Activated T-cell treated with anti-CD3 and anti-CD28 coated beads, Interleukin-2, amount 50 U/mL, for 4 hours (primary cell): ENCODE measurements at places on chromosomes 7 and 10. TPM values are rescaled to one million over a fixed set of nuclear protein-coding genes. Genes with fewer than 3 reads are reported as not detected.

TPST1 gene
- 1.1 TPM for total RNA-seq

TUBB8 gene
- not detected for total RNA-seq

FAM25A gene
- not detected for total RNA-seq

PRF1 gene
- 15.7 TPM for total RNA-seq

CDK6 gene
- 350 TPM for total RNA-seq

GPR15LG gene
- not detected for total RNA-seq

PNLIPRP1 gene
- total RNA-seq, result 0.57 TPM

- DNase-seq, result no peak
These were observed 43.8 kb upstream of the ICA1 start for GRCh38 chr7:8305625-8306388.

DNA sequence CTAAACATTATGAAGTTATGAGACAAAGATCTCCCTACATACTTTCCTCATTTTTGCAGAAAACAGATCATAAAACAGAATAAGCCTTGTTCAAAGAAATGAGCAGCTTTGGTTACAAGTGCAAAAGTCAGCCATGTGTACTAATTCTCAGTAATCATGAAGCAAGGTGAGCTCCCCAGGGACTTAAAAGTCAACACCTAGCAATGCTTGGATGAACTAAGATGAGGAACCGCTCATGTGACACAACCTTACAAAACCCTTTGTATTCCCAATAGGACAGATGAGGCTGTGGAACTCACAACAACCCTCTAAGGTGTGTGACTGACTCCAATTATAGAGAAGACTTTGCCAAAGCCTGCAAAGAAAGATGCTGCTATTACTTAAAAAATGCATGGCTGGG, 154.5 kb downstream of the SLC25A13 start:
- no peak for DNase-seq

DNA sequence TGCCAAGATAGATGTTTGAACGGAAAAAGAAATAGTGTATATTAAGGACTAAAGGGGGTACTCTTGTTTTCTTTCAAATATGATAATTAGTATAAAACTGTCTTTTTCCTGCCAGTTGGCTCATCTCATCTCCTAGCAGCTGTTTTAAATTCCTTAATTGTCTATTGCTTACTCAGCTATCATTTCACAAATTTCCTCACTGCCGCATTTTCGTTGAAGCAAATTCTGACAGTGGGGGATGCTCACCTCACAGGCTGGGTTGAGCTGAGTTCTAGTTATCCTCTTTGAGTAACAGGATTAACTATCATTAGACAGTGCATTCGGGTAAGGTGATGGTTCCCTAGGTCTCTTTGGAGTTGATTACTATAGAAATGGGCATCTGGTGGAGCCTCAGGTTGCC, 592.0 kb downstream of the AUTS2 start:
- DNase-seq, result no peak

DNA sequence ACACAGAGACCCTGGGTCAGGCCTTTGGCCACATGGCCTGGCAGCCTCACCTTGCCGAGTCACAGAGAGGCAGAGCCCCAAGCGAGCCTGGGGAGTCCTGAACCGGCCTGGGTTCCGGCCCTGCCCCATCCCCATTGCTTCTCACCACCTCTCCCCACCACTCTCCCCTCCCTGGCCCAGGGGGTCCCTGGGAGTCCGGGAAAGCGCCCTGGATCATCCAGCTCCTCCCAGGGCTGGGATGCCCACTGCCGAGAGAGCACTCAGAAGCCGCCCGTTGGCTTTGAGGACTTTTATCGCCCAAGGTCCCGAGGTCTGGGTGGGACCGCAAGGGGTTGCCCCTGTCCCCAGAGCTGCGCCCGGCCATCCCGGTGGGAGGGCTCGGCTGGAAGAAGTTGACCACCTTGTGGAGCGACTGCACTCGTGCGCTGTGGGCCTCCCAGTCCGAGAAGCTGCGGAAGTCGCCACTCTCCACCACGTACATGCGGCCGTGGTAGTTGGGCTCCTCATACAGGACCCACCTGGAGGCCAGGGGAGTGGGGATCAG, 8.1 kb downstream of the CRYGN start:
- no peak for DNase-seq

DNA sequence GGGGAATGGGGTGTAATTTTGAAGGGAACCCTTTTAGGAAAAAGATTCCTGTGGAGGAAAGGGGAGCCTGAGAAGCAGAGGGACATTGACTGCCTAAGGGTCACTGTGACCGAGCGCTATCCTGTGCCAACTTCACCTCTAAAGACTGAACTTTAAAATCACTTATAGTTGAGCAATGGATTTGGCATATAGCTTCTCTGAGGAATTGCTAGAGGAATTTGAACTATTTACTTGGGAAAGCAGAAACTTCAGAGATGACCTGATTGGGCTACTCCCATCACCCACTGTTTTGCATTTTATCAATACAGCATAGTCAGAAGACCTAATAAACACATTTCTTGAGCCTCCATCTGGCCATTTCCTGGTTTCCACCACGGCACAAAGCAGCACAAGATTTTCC, 23.7 kb upstream of the WNT16 start:
- DNase-seq, result no peak

GRCh38 chr10:77289027-77289501, 348.5 kb downstream of the KCNMA1 start:
- no peak for DNase-seq

GRCh38 chr10:45063591-45064231, 63.0 kb downstream of the ZNF22 start:
- no peak for DNase-seq

- DNase-seq, result no peak
These were observed 66.9 kb upstream of the FHIP2A start for GRCh38 chr10:114754445-114755320.

DNA sequence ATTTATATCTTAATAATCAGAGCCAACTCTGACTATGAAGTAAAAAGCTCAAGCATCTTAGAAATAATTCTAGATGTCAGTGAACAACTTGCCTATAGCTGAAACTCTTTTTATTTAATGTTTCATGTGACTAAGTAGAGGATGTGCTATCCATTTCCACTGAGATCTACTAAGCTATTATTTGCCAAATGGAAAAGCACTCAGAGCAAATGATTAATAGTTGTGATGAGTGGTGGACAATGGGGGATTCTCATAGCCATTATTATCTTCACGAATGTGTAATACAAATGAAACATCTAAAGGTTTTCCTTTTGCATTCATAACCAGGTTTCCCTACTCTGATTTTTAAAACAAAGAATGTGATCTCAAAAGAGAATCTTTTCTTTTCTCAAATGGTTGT, 126.6 kb upstream of the GNAI1 start:
- no peak for DNase-seq

- no peak for DNase-seq
These were observed 26.7 kb downstream of the GLI3 start for GRCh38 chr7:42210333-42210732.

- DNase-seq, result no peak
These were observed 4.6 kb upstream of the SERPINE1 start for GRCh38 chr7:101121991-101122932.

- DNase-seq, result no peak
These were observed 142.9 kb upstream of the ZMIZ1 start for GRCh38 chr10:78925800-78926319.

GRCh38 chr7:99140813-99141212, 3.1 kb downstream of the SMURF1 start:
- DNase-seq, result no peak
